Activated T-cell treated with anti-CD3 and anti-CD28 coated beads, Interleukin-2, amount 50 U/mL, for 72 hours (primary cell): ENCODE measurements at places on chromosomes 7 and 10. TPM values are rescaled to one million over a fixed set of nuclear protein-coding genes. Genes with fewer than 3 reads are reported as not detected.

GRCh38 chr7:25408012-25408687, 179.9 kb upstream of the NPVF start:
- no peaks in the 10 kb centered on the region for H3K36me3 ChIP-seq
- H3K4me1 ChIP-seq: no peaks in the 10 kb centered on the region
- H3K27me3 ChIP-seq: peaks cover 7% of the 10 kb centered on the region
- no peak overlapping the region for H3K27ac ChIP-seq
- no peak overlapping the region for H3K4me3 ChIP-seq

DNA sequence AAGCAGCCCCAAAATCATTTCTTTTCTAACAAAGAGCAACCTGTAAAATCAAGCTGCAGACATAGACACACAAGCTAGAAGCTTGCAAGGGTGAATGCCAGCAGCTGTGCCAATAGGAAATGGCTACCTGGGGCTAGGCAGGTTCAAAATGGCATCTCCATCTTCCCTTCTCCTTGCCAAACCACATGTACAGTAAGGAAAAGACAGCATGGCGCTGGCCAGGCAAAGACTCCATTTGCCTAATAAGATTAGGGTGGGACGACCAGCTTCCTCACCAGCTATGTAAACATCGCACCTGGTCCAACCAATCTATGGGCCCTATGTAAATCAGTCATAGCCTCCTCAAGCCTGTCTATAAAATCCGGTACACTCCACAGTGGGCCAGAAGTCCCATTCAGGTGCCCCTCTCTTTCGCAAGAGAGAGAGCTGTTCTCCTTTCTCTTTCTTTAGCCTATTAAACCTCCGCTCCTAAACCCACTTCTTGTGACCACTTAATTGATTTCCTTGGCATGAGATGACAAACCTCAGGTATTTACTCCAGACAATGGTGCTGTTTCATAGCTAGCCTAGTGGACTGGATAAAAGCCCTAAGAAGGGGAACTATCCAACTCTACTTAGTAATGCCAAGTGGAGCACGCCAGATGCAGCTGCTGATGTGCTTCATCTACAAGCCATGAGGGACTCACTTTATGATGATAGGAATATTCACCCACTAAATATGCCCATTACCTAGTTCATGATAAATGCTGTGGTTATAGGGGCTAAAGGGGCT, 44.1 kb downstream of the HTR7 start:
- no peak overlapping the region for H3K4me3 ChIP-seq
- no peaks in the 10 kb centered on the region for H3K4me1 ChIP-seq
- no peaks in the 10 kb centered on the region for H3K36me3 ChIP-seq
- no peak overlapping the region for H3K27ac ChIP-seq
- no peaks in the 10 kb centered on the region for H3K27me3 ChIP-seq

DNA sequence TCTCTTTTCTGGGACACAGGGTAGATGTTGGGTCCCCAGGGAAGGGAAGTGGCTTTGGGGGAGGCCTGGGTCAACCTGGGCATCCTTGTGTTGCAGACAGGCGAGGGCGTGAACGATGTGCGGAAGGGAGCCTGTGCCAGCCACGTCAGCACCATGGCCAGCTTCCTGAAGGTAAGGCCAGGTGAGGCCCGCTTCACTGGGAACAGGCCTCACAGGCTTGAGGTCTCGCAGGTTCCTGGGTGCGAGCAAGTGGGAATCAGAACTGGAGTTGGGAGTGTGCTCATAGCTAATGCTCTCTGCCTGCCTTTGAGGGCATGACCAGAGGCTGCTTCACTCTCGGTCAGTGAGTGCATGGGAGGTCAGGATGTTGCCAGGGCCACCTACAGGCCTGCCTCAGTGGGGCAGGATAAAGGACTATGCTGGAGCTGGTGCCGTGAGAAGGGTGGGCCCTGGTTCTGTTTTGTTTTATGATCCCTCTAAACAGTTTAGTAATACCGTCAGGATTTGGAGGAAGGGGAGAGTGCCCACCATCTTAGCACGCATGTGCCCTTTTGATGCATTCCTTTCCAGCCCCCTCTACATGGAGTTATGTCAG, 8.4 kb downstream of the DBNL start:
- peaks cover 27% of the 10 kb centered on the region for H3K36me3 ChIP-seq
- DNase-seq: no peak
- H3K4me3 ChIP-seq: no peak overlapping the region
- no peaks in the 10 kb centered on the region for H3K27me3 ChIP-seq

DNA sequence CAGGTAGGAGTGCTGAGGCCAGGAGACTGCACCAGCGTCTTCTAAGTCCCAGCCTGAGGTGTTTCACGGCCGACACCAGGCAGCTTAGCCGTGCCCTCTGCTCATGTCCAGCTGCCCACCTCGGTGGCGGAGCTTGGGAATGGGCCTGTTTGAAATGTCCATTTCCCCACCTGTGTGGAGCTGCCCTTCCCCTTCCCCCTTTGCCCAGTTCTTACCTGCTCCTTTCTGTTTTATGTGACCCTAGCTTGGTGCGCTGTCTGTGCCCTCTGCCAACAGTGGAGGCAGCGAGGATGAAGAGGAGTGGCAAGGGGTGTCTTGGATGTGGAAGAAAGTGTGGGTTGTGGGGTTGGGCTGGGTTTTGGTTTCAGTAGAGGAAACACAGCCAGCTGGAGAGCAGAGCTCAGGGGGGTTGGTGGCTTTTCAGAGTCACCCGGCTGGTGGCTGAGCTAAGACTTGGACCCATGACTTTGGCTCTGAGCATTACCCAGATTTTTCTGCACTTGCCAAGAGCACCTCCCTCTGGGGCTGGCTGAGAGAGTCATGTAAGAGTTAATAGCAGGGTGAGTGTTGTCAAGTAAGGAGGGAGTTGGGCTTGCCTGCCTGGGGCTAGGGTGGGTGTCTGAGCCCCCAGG, 37.4 kb downstream of the GBX1 start:
- no peaks in the 10 kb centered on the region for H3K4me1 ChIP-seq
- no peak overlapping the region for H3K27ac ChIP-seq
- DNase-seq: no peak
- H3K27me3 ChIP-seq: no peaks in the 10 kb centered on the region

DNA sequence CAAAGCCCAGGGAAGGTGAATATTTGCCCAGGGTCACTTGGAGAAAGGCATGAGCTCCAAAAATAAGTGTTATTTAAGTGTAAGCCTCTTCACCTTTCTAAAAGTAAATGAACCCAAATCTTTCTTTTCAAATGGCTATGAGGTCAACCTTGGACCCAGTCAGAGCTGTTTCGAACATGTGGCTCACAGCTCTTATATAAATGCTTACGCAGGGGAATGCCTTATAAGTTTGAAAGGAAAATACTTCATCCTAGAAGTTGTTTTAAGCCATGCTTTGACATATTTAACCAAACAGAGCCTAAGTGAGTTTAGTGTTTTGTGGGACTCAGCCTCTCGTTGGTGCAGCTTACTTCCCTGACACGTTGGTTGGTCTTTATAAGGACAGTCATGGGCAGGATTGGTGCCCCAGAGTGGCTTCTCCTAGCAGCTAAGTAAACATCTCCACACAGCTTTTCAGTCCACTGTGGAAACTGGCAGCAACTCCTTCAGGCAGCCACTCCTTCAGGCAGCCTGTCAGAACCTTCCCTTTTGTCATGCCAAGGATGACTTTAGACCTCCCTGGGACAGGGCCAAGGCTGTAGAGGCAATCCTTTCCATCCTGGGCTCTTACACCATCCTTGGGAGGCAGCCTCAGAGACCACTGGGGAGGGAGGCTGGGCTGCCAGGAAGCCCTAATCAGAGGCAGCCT, 43.6 kb downstream of the MINDY4 start:
- H3K4me1 ChIP-seq: no peaks in the 10 kb centered on the region
- no peaks in the 10 kb centered on the region for H3K36me3 ChIP-seq
- H3K4me3 ChIP-seq: no peak overlapping the region
- no peaks in the 10 kb centered on the region for H3K27me3 ChIP-seq
- H3K27ac ChIP-seq: no peak overlapping the region
- no peak for DNase-seq

Gene ABCC2
- 1.3 TPM for total RNA-seq

Gene SYCE1
- total RNA-seq: 3.2 TPM

Gene GALNT11
- 18.0 TPM for total RNA-seq

DNA sequence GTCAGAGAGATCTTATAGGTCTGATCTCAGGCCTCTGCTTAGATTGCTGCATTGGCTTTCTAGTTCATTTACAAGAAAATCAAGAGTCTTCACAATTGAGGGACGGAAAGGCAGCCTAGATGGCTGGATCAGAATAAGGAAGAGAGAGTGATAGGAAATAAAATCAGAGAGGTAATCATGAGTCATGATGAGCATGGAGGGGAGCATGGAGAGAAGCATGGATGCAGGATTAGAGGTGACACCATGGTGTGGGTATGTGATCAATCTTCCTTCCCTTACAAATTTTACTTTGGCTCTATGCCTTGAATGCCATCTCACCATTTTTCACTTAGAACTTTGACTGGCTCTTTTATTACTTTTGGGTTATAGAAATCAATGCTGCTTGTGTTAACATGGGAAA, 1.4 kb downstream of the BCCIP start:
- no peaks in the 10 kb centered on the region for H3K27me3 ChIP-seq
- no peak for DNase-seq

Gene BHLHA15
- total RNA-seq: 0.65 TPM

- H3K4me3 ChIP-seq: no peak overlapping the region
- H3K36me3 ChIP-seq: no peaks in the 10 kb centered on the region
- H3K4me1 ChIP-seq: peaks cover 24% of the 10 kb centered on the region
- no peak overlapping the region for H3K27ac ChIP-seq
- no peak for DNase-seq
Observed at GRCh38 chr7:105885387-105886111, 9.2 kb upstream of the ATXN7L1 start.

GRCh38 chr7:13850185-13850752, 139.2 kb downstream of the ETV1 start:
- peak overlapping the region; percentile 65 for H3K27ac ChIP-seq
- peaks cover 15% of the 10 kb centered on the region for H3K4me1 ChIP-seq
- no peaks in the 10 kb centered on the region for H3K27me3 ChIP-seq
- no peaks in the 10 kb centered on the region for H3K36me3 ChIP-seq

GRCh38 chr10:95241533-95241932, 47.5 kb downstream of the ACSM6 start:
- no peak overlapping the region for H3K4me3 ChIP-seq
- no peak overlapping the region for H3K27ac ChIP-seq
- H3K36me3 ChIP-seq: no peaks in the 10 kb centered on the region
- H3K27me3 ChIP-seq: peaks cover 20% of the 10 kb centered on the region
- DNase-seq: no peak

GRCh38 chr7:2638224-2638991, 6.6 kb downstream of the TTYH3 start:
- DNase-seq: no peak
- no peaks in the 10 kb centered on the region for H3K27me3 ChIP-seq
- no peak overlapping the region for H3K27ac ChIP-seq
- H3K4me1 ChIP-seq: peaks cover 13% of the 10 kb centered on the region
- no peaks in the 10 kb centered on the region for H3K36me3 ChIP-seq
- H3K4me3 ChIP-seq: no peak overlapping the region

- no peak for DNase-seq
- H3K4me3 ChIP-seq: no peak overlapping the region
- H3K27ac ChIP-seq: no peak overlapping the region
- H3K4me1 ChIP-seq: no peaks in the 10 kb centered on the region
- peaks cover 13% of the 10 kb centered on the region for H3K27me3 ChIP-seq
Observed at GRCh38 chr10:122152544-122152943, 118.6 kb upstream of the BTBD16 start.

DNA sequence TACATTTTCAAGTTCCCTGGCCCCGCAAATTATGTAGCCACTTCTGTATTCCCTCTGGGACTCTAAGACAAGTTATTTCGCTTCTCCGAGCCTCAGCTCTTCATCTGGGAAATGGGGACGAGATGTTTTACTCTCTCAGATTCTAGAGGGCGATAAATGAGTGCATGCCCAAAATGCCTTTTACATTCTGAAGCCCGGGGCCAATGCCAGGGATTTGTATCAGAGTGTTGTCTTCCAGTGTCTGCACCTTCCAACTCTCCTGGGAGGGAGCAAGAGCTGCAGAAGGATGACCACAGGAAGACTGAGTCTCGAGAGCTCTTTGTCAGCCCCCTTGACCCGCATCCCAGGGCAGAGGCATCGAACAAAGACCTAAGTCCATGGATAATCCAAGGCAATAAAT, 39.9 kb downstream of the BUB3 start:
- peaks cover 7% of the 10 kb centered on the region for H3K36me3 ChIP-seq
- no peaks in the 10 kb centered on the region for H3K27me3 ChIP-seq
- no peak overlapping the region for H3K27ac ChIP-seq
- DNase-seq: no peak
- no peak overlapping the region for H3K4me3 ChIP-seq

Gene ANXA8L1
- total RNA-seq: not detected

DNA sequence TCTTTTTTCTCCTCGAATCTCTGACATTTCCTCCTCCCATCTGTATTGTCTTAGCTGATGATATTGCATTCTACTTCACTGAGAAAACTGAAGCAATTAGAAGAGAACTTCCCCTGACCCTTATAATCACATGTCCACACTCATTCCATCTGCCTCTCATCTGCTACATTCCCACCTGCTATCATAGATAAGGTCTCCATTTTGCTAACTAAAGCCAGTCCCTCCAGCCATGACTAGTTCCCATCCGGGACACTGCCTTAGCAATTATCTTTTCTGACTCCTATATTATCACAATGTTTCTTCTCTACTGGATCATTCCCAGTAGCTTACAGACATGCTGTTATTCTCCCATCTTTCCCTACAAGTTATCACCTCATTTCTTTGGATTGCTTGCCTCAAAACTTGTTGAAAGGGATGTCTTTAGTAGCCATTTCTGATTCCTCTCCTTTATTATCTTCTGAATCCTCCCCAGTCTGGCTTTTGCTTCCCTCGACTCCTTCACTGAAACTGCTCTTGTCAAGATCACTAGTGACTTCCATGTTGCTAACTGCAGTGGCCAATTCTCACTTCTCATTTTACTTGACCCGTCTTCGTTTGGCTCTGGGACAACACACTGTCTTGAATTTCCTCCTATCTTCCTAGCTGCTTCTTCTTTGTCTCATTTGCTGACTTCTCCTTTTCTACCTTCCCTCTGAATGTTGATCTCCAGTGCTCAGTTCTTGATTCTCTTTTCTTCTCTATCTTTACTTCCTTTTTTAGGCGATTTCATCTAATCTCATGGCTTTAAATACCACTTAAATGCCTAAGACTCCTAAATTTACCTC, 35.9 kb downstream of the FZD1 start:
- no peak overlapping the region for H3K4me3 ChIP-seq
- peaks cover under 1% of the 10 kb centered on the region for H3K27me3 ChIP-seq
- no peak overlapping the region for H3K27ac ChIP-seq
- no peaks in the 10 kb centered on the region for H3K36me3 ChIP-seq
- H3K4me1 ChIP-seq: no peaks in the 10 kb centered on the region

DNA sequence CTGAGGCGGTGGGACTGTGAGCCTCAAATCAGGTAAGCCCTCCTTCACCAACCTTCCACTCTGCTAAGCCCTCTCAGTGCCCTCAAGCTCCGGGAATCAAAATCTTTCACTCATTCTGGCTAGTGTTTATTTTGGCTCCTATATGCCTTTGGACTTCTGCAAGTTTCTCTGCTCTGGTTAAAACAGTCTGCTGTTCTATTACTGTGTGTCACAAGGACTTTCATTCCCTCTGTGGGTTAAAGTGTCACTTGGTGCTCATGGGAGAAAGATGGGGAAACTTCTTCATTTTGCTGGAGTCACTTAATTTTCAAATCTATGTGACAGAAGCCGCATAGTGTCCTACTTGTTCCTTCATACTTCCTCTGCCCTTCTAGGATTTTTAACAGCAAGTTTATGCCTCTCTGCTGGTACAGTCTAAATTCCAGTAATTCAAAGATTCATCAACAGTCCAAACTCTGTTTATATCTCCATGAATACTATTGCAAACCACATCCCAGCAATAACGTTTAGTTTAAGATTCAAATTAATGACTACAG, 61.3 kb downstream of the CD36 start:
- H3K27ac ChIP-seq: no peak overlapping the region
- no peaks in the 10 kb centered on the region for H3K36me3 ChIP-seq
- H3K4me3 ChIP-seq: no peak overlapping the region
- no peak for DNase-seq
- H3K27me3 ChIP-seq: peaks cover 5% of the 10 kb centered on the region
- no peaks in the 10 kb centered on the region for H3K4me1 ChIP-seq
